ENCODE measurements at places on chromosomes 5 and 9.
A peak's percentile ranks its signal among the peaks of the same experiment; 100 is the strongest.

DNA sequence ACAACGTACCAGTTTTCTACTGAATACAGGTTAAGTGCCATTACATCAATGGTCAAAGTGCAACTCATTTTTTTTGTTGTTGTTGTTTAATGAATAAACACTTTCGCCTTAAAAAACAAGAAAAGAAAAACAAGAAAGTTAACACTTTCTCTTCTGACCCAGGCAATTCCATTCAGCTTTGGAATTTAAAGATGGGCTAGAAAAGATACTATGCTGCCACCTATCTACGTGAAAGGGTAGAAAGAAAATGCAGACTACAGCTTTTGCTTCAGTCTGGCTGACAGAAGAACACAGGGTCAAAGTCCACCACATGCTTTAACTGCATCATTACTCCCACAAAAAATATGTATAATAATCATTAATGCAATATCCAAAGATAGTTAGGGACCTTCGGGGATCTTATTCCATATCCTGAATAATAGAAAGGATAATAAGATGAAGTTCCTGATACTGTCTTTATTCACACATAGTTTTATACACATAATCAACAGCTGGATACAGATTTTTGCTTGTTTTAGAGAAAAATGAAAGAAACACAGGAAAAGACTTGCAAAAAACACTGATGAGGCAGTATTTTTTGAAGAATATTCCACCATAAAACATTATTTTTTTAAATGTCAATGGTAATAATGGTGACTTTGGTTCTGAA, 40.4 kb downstream of the ZDHHC21 start:
- no peak for DNase-seq

- DNase-seq = no peak
Observed at GRCh38 chr9:81684635-81685034, 4.7 kb downstream of the TLE1 start.

GRCh38 chr5:66741394-66741793, 145.2 kb downstream of the MAST4 start:
- no peak for DNase-seq

GRCh38 chr5:62305358-62305714, 670 bp upstream of the KIF2A start:
- no peak for DNase-seq

DNA sequence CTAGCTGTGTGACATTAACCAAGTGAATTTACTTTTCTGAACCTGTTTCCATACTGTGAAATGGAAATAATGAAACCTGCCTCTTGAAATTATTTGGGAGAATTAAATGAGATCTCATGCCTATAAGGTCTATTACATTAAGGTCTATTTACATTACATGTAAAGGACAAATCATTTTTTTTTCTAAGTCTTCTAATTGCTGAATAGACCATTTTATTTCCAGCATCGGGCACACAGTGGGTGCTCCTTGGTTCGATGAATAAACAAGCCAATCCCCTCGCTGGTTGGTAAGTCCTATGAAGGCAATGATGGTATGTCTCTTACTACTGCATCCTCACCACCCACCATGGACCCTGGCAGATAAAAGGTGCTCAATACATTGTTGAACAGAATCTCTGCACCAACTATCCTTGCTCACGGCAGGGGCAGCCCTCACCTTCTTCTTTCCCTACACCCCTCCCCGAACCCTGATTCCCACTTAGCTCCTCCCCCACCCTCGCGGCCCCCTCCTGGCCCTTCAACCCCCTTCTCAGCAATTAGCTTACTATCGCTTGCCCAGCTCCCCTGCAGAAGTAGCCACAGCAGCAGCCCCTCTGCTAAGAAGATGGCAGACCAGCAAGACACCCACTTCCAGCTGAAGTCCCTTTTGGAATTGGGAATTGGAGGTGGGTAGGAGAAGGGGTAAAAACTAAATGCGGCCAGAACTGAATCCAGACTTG, 3.0 kb downstream of the PCDH1 start:
- no peak for DNase-seq

DNA sequence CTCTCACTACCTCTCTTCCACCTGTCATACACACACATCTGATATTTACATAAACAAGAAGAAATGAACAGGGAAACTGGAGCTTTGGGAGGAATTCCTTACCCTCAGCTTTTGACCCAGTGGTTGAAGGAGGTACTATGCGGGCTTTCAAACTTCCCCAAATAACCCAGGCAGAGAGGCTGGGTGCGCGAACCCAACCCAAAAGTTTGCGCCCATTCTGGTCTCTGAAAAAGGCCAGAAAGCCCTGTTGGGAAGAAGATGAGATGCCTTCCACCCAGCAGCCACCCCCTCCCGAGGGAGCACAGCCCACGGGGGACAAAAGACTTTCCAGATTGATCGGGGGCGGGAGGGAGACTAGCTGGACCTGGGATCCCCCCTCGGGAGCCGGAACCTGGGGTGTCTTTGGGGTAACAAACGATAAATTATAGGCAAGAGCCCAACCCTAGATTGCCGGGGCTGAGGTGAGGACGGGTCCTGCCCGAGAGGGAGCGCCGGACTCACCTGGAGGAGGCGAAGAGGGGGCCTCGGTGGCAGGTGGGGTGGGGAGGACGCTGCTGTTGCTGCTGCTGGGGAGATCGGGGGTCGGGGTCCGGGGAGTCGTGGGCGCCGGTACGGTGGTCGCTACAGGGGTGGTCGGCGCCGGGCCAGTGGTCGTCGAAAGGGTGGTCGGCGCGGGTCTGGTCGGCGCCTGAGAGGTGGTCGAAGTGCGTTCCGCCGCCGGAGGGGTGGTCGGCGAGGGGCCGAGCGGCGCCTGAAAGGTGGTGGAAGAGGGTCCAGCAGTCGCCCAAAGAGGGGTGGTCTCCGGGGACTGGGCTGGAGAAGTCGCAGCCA, 798 bp downstream of the MEGF9 start:
- no peak for DNase-seq

- DNase-seq = no peak
Observed at GRCh38 chr9:99004115-99004514, 60.4 kb downstream of the COL15A1 start.

DNA sequence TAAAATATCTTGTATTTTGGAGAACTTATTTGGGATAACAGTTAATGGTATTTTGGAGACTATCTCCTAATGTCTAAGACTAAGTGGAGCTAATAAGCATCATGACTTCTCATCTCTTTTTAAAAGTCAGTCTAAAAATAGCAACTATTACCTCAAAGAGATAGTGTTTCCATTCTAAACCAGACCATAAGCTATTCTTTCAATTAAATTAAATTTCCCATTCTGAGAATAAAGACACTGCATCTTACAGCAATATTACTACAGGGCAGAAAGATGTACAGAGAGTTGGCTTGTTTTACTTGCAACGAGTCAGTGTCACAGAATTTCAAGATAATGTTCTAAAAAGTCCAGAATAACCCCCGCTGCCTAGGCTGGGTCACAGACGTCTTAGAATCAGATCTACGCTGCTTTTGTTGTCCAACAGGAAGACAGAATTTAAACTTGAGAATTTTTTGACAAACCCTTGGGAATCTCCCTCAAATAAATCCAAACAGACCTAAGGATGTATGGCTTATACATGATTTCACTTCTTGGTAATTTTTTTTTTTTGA, 98.9 kb downstream of the USP20 start:
- DNase-seq = no peak

- no peak for DNase-seq
Observed at GRCh38 chr5:109614301-109614700, 75.4 kb upstream of the MAN2A1 start.

GRCh38 chr9:108972186-108972585, 38.0 kb downstream of the ABITRAM start:
- DNase-seq = no peak

- no peak for DNase-seq
Observed at GRCh38 chr5:126525630-126526245, 69.3 kb downstream of the ALDH7A1 start.

- DNase-seq = no peak
Observed at GRCh38 chr5:71589903-71590302, 2.8 kb downstream of the MCCC2 start.

- DNase-seq = peak; percentile 52
Observed at GRCh38 chr5:177496070-177496726, 1.2 kb downstream of the PDLIM7 start.

- DNase-seq = no peak
Observed at GRCh38 chr5:129593525-129593924, 133.4 kb downstream of the ADAMTS19 start.

GRCh38 chr5:161960314-161960713, 107.3 kb upstream of the GABRG2 start:
- no peak for DNase-seq

GRCh38 chr9:99561509-99561917, 260.2 kb upstream of the NR4A3 start:
- DNase-seq = no peak

GRCh38 chr5:36777105-36777757, 99.3 kb upstream of the NIPBL start:
- no peak for DNase-seq

DNA sequence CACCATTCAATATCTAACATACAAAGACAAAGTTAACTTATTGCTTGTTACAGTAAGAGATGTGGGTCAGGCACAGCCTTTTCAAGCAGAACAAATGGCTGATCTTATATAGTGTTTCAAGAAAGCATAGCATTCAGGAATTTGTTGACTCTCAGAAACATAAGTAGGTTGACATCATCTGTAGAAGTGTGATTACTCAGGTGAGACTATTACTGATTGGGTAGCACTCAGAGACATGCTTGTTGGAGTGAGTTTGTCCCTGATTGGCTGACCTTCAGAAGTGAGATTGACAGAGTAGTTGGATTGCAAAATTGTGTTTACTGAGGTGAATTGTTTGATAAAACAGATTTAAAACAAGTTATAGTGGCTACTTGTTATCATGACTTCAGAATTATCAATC, 30.7 kb upstream of the TNPO1 start:
- no peak for DNase-seq

- peak; percentile 19 for DNase-seq
Observed at GRCh38 chr9:92480986-92481633, 1.2 kb downstream of the ASPN start.

GRCh38 chr5:14737291-14737690, 72.8 kb downstream of the OTULIN start:
- no peak for DNase-seq

- no peak for DNase-seq
Observed at GRCh38 chr5:50963971-50964745, 297.7 kb downstream of the PARP8 start.

DNA sequence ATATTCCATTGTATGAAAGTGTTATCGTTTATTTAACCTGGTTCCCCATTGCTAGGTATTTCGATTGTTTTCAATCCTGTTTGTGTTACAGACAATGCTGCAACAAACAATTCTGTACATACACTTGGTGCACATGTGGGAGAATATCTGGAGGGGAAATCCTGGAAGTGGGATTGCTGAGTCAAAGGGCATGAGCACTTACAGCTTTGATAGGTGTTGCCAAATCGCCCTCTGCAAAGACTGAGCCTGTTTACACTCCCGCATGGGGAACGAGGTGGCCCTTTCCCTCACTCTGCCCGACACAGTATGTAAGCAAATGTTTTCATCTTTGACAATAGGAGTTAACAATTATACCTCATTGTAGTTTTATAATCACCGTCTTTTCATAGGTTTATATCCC, 66.2 kb downstream of the PDE6A start:
- no peak for DNase-seq

- DNase-seq = no peak
Observed at GRCh38 chr9:14075218-14075617, 238.7 kb downstream of the NFIB start.

DNA sequence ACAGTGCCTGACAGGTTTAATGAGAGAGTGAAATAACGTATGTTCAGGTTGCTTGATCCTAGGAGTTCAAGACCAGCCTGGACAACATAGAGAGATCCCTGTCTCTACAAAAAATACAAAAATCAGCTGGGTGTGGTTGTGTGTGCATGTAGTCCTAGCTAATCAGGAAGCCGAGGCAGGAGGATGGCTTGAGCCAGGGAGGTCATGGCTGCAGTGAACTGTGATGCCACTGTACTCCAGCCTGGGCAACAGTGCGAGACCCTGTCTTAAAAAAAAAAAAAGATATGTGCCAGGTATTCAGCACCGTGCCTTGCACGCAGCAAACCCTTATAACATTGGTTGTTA, 38.8 kb upstream of the SPRY4 start:
- no peak for DNase-seq

All from NCI-H226 (cell line).